Stimulated activated CD4-positive, alpha-beta T cell treated with anti-CD3 and anti-CD28 coated beads, Interleukin-1b, Interleukin-23, amount 100 ng/mL, for 1 hour (primary cell): ENCODE measurements at places on chromosomes 2 and 18.

- no peak for DNase-seq
Observed at GRCh38 chr2:226883296-226883795, 47.5 kb downstream of the RHBDD1 start.

DNA sequence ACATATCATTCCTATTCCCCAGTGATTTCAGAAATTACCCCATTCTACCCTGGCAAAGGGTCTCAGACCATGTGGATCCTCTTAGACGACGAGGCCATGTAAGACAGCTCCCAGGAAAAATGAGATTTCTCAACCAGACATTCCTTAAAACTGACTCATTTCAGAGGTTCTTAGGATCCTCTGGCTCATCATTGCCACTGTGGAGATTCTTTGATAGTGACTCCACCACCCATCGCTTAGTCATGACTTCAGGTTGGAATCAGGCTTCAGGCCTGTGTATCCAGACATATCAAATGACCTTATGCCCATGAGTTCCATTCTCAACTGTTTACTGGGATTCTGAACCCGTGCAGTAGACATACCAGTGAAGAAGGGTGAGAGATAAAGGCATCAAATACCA lies 245.6 kb upstream of the TCF4 start:
- DNase-seq = no peak

GRCh38 chr2:223901854-223902253 lies 43.3 kb downstream of the WDFY1 start:
- DNase-seq = no peak

GRCh38 chr2:120531365-120531764 lies 185.4 kb downstream of the INHBB start:
- no peak for DNase-seq

DNA sequence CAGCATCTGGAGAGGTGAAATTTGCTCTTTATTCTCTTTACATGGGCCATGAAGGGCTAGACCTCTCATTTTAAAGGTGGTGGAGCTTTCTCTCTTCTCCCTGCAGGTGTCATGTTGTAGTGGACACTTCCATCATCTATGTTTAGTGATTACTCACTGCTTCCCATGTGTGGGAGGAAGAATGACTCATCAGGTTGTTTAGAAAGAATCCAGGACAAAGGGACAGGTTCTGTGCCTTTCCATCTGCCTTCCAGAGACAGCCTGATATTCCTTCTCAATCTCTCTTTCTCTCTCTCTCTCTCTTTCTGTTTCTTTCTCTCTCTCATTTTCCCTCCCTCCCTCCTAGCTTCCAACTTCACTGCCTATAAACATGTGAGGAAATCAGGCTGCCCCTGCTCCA lies 38.7 kb downstream of the SCG2 start:
- no peak for DNase-seq

GRCh38 chr2:54676656-54677055 lies 46.8 kb upstream of the EML6 start:
- no peak for DNase-seq

DNA sequence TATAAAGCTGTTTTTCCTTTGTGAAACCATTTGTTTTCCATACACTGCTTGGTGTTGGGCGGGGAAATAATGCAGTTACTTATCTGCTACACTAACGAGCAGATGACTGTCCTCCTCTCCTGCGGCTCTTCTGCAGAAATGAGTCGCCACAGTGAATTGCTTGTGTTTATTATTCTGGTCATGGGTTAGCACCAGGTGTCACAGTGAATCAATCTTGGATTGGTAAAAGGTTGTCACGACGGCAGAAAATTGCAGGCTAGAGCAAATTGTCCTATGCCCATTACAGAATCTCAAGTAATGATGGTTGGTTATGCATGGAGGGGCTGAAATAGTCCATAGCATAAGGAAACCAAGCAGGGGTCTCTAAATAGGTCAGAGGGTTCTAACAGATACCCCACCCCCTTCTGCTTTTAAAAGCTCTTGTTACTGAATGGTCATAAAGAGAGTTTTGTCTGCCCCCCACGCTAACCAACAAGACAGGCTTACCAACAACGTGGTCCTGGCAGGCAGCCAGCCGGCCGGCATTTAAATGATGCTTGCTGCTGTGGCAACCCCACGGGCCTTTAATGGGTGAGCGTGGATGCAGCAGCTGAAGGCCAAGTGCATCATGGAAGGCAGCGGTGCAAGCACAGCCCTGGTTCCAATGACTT lies 29.5 kb downstream of the RAB31 start:
- no peak for DNase-seq

DNA sequence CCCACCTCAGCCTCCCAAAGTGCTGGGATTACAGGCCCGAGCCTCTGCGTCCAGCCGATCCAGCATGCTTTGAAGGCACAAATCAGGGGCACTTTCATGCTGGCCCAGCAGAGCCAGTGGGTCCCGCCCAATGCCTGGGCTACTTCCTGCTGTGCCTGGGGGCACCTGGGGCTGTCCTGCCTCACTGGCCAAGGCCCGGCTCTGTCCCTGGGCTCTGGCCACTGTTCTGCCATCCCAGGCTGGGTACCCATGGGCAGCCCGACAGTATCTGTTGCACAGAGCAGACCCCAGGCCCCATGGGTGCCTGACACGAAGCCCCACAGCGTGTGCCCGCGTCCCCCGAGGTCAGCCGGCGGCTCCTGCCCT lies 6.8 kb upstream of the GAL3ST2 start:
- DNase-seq = no peak
